ENCODE measurements at places on chromosomes 3 and 15.

DNA sequence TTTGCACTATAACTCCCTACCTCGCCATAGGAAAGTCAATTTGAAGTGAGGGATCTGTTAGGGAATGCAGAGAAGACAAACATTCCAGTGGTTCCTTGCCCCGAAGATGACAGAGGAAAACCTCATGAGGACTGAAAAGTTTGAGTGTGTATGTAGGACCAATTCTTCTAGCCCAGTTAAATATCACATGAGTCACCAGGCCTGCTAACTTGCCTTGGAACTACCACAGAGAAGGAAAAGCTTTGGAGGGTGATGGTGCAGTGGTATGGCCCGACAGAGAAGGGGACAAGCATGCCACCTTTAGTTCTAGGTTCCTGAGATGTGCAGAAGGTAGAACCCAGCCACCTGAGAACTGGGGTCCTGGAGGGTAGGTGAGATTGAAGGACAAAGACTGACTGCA lies 2.6 kb upstream of the UPK1B start:
- DNase-seq = no peak

DNA sequence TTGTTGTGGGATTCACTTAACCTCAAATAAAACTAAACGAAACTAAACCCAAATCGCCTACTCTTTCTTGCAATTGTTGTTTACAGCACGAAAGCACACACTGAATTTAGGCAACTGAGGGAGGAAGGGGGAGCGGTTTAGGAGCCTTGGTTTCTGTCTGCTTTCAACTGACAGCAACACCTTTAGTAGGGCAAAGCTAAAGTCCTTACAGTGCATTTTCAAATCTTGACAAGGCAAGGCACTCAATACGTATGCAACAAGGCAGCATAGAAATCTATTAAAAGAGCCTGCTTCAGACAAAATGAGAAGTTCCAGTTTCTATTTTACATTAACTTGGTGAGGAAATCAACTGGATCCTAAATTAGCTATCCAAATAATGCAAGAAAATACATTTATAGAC lies 174.6 kb downstream of the CHST2 start:
- no peak for DNase-seq

- DNase-seq = no peak
These were observed 699.9 kb upstream of the ZNF385D start for GRCh38 chr3:22450786-22451400.

DNA sequence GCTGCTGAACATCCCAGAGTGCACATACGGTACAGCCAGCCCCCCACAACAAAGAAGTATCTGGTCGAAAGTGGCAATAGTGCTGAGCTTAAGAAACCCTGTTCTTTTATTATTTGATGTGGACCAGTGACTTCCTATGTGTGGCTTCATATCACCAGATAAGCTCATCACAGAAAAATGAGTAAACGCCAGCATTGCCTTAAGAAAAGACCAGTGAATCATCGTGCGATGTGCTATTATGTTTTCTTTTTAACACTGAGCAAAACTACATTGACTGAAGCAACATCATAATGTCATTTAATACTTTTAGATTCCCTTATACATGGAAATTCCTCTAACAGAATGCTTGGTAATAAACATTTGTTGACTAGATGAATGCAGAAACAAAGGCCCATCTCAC lies 45.2 kb upstream of the ARRDC4 start:
- DNase-seq = no peak

DNA sequence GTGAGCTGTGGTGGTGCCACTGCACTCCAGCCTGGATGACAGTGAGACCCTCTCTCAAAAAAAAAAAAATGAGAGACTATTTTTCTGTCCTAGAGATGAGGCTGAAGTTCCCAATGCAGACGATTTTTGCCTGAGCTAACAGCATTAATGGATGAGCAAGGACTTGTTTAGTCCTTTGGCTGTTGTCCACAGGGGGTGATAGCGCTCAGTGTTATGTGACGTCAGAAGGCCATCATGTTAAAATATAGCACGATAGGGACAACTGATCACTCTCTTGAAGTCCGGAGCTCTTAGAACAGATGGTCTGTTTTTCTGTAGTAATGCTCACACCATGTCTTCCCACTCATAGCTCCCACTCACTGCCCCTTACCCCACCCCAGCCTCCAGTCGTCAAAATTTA lies 6.8 kb downstream of the TRNT1 start:
- DNase-seq = no peak

GRCh38 chr15:99823346-99823745 lies 90.1 kb upstream of the LYSMD4 start:
- no peak for DNase-seq

- no peak for DNase-seq
These were observed 484.0 kb upstream of the TGFBR2 start for GRCh38 chr3:30122359-30122758.

- DNase-seq = no peak
These were observed 15.9 kb downstream of the ZNF860 start for GRCh38 chr3:31997500-31997899.

GRCh38 chr3:11434563-11435096 lies 162.4 kb downstream of the ATG7 start:
- DNase-seq = no peak

GRCh38 chr3:129333891-129334290 lies 55.2 kb downstream of the HMCES start:
- DNase-seq = no peak

GRCh38 chr15:97189162-97189780 lies 771.2 kb upstream of the ARRDC4 start:
- no peak for DNase-seq

- no peak for DNase-seq
These were observed 770 bp downstream of the TBC1D5 start for GRCh38 chr3:17741621-17742101.

DNA sequence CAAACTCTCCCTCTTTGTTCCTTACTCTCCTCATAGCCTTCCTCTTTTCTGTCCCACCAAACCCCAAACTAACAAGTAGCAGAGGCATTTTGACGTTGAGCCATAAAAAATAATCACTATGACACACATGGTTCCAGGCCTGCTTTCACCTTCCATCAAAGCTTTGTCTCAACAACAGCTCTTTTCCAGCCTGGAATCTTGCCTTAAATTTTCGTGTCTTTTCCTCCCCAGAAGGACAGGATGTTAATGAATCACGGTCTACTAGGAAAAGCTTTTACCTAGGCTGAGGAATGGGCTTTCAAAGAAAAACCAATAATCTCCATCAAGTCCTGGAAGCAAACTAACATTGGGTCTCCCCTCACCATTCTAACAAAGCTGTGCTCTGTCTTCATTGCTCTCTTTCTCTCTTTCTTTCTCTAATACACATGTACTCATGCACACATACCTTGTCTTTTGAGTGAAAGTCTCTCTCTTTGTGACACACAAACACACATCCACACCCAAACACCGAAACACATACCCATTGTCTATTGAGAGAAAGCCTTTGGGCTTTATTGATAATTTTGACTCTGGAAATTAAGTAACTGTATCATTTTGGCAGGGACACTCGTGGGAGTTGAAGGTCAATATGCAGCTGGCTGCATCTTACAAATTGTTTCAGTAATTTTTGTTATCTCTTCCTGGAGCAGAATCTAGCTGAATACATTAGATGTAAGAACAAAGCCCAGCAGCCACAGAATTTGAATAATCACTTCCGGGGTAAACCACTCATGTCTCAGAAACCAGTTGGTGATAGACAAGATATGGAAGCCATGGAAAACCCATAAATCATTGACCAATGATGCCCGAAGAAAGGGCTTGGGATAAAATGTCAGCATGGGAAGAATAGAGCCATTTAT lies 107.4 kb upstream of the SLC4A7 start:
- DNase-seq = no peak

GRCh38 chr15:35330916-35331315 lies 215.0 kb downstream of the DPH6 start:
- no peak for DNase-seq

DNA sequence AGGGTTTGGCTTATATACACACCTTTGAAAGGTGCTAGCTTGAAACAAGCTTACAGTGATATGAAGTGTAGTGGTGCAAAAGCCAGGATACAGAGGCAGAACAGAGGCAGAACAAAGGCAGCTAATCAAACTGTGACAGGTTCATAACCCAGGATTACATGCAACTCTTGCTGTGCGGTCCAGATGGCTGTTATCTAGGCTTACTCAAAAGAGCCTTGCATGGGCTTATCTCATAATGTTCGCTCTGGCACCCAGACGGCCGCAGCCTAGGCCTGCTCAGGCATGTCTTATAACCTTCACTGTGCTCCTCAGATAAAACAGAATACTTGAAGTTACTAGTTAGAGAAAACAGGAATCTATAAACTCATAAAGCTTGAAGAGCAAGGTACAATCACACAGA lies 22.8 kb upstream of the NOX5 start:
- no peak for DNase-seq

DNA sequence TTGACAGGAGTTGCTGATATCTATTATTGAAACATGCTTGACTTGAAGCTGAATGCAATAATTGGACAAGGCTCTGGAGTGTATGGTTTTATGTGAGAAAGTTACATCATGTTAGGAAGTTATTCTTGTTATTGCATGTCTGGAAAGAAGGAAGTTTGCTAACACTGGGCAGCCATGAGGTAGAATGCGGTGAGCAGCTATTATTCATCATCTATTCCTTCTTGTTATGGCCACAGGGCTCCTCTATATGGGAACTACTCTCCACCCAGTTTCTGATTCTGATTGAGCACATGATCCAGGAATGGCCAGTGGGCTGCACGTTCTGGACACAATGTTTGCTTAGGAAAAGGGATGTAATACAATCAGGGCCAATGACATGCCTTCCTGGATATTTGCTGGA lies 37.8 kb upstream of the SCN5A start:
- DNase-seq = no peak

DNA sequence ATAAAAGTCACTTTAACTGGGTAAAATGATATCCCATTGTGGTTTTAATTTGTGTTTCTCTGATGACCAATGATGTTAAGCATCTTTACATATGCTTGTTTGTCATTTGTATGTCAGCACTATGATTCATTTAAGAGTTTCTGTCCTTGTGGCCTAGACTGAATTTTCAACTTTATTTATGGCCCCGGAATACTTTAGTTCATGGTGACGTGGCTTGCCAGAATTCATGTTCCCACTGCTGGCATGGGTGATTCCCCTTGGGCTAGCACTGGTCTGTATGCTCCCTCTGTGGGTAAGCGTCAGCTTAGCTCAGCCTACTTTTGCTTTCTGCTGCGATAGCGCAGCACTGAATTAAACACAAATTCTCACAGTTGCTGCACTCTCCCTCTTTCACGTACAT lies 436.3 kb upstream of the SGO1 start:
- DNase-seq = no peak

GRCh38 chr3:136078421-136079364 lies 113.2 kb downstream of the PPP2R3A start:
- no peak for DNase-seq

- no peak for DNase-seq
These were observed 59.1 kb downstream of the TRPM7 start for GRCh38 chr15:50627351-50628055.

DNA sequence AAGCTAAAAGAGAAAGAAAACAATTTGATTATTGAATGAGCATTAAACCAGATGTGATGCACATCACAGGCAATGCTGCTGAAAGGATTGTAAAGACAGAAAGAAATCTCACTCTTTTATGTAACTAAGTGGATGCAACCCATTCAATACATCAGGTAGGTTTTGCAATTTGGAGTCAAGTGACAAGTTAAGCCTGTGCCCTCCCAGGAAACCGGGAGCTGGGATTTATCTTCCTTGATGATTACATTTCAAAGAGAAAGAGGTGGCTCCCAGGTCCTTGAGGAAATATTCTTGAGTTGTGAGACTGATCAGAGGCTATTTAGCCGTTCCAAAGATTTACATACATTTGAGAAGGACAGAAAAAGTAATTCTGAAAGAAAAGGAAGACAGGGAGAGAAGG lies 219.0 kb upstream of the PROK2 start:
- no peak for DNase-seq

DNA sequence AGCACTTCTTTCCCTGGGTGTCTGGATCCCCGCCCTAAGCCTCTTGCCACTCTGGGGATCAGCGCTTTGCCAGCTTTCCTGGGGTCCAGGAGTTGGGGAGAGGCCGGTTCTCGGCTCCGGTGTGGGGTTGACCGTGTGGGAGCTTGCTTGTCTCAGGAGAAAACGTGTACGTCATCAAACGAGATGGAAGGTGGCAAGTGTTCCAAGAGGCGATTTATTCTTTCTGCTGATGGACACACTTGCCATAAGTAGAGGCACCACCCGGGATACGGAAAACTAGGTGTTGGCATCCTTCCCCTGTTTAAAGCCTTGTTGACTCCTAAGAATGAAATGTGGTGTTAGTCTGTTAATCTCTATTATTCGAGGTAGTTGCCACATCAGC lies 295 bp downstream of the ZWILCH start:
- no peak for DNase-seq

DNA sequence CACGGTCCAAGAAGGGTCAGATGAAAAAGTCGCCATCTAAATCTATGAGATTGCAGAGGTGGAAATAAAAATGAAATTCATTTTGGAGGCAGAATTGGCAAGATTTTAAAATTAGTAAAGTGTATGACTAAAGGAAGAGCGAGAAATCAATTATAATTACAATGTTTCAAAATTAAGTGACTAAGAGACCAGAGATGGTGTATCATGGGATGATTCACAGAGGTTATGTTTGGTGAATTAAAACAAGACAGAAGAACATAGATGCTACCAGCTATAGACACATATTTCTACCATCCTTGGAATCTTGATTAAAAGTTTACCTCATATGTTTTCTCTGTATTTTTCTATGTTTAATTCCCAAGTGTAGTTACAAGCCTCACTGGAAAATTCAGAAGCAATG lies 308.9 kb upstream of the DNAJC19 start:
- no peak for DNase-seq

DNA sequence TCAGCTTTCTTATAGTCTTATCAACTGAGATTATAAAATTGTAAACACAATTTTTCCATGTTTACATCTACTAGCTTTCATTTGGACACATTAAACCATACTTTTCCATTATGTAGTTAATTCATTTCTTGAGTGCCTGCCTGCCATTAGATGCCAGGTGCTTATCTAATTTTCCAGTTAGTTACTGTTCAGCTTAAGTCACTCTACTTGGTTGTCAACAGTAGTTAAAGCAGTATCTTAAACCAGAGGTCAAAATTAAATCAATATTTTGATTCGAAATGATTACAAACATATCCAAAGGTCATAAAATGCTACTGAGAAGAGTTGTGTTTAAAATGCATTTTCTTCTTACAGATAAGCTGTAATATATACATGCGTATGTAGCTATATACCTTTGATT lies 56.2 kb upstream of the UBP1 start:
- DNase-seq = no peak

DNA sequence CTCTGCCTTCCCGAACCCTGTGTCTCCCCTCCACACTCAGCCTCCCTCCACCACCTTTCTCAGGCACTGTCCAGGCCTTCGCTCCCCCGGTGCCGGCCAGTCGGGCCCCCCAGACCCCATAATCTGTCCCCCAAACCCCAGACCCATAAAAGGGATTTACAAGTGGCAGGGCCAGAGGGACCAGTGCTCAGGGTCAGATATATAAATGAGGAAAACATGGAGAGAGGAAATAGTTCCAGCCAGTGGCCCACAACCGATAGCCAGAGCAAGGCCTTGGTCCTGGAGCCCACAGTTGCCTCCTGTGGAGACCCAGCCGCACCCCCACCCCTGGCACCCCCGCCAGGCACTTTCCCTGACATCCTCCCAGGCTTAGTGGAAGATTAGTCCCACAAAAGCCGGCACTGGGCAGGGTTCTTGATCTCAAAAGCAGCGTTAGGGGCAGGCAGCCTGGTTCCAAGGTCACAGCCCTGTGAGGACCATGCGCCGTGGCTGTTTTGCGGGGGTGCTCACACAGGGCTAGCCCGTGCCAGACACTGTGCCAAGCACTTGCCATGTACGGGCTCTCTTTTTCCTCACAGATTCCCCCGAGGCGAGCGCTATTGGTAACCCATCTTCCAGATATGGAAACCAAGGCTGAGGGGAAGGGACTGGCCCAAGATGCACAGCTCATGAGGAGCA lies 1.1 kb upstream of the PLXND1 start:
- no peak for DNase-seq

- DNase-seq = no peak
These were observed 6.4 kb upstream of the STRA6 start for GRCh38 chr15:74208901-74209559.
